Left lung (tissue), 14 donors: ENCODE measurements at places on chromosomes 5 and 9. TPM values are rescaled to one million over a fixed set of nuclear protein-coding genes. Genes with fewer than 3 reads are reported as not detected.

DOK3 gene
- 90.5 TPM for total RNA-seq

SLC1A3 gene
- total RNA-seq = 31.7 TPM

DNA sequence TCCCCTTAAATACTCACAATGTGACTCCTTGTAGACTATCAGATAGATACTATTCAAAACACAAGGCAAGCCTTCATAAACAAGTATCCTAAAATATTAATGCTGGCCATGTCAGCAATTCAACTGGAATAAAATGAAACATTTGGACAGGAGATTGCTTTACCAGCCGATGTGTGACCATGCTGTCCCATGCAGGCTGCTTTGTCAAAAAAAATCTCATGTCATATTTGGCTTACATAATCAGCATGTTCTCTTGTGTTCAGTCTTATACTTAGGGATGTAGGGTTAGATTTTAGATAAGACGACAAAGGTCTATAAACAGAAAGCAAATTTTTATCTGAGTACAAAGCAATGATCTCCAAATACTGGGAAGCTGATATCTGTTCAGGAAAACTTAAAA, 108.5 kb downstream of the NR6A1 start:
- no peak overlapping the region for H3K4me3 ChIP-seq
- no peak for DNase-seq
- no peaks in the 10 kb centered on the region for H3K4me1 ChIP-seq
- no peaks in the 10 kb centered on the region for H3K36me3 ChIP-seq

ACOT12 gene
- not detected for total RNA-seq

- peaks cover 9% of the 10 kb centered on the region for H3K4me1 ChIP-seq
- H3K27me3 ChIP-seq = no peaks in the 10 kb centered on the region
- H3K4me3 ChIP-seq = no peak overlapping the region
- H3K36me3 ChIP-seq = no peaks in the 10 kb centered on the region
Observed at GRCh38 chr5:17183831-17184230, 33.6 kb upstream of the BASP1 start.

GRCh38 chr5:169647566-169647965, 10.5 kb downstream of the DOCK2 start:
- H3K27me3 ChIP-seq = no peaks in the 10 kb centered on the region
- H3K4me1 ChIP-seq = peaks cover 57% of the 10 kb centered on the region
- no peak for DNase-seq
- H3K36me3 ChIP-seq = no peaks in the 10 kb centered on the region
- H3K27ac ChIP-seq = no peak overlapping the region
- H3K4me3 ChIP-seq = no peak overlapping the region

LHX6 gene
- 4.8 TPM for total RNA-seq

GRCh38 chr5:17440766-17441165, 57.3 kb upstream of the TAF11L2 start:
- H3K4me3 ChIP-seq = no peak overlapping the region
- no peaks in the 10 kb centered on the region for H3K27me3 ChIP-seq
- no peak overlapping the region for H3K27ac ChIP-seq
- no peaks in the 10 kb centered on the region for H3K36me3 ChIP-seq

SLC9A3 gene
- 0.99 TPM for total RNA-seq

NOXA1 gene
- total RNA-seq = 6.1 TPM

IL4 gene
- not detected for total RNA-seq

DNA sequence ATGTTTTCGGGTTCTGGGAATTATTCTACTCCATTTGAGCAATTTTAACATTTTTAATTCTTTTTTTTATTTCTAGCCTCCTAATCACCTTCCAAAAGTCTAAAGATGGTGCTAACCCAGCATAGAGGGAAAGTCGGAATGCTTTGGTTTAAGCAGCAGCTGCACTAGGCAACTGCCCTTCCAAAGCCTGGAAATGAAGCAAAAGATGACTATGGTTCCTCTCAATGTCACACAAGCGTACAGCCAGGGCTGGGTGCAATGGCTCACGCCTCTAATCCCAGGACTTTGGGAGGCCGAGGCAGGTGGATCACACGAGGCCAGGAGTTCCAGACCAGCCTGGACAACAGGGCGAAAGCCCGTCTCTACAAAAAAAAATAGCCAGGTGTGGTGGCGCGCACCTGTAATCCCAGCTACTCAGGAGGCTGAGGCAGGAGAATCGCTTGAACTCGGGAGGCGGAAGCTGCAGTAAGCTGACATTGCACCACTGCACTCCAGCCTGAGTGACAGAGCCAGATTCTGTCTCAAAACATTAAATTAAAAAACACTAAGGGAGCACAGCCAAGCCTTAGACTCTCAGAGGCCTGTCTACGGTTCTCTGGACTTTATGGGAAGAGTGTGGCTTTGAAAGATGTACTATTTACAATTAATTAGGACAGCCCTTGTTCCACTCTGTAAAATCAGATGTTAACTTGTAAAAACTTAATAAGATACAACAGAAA, 33.1 kb downstream of the ADAM19 start:
- H3K27ac ChIP-seq = no peak overlapping the region
- no peak overlapping the region for H3K4me3 ChIP-seq
- no peaks in the 10 kb centered on the region for H3K27me3 ChIP-seq
- no peaks in the 10 kb centered on the region for H3K36me3 ChIP-seq
- DNase-seq = no peak

DNA sequence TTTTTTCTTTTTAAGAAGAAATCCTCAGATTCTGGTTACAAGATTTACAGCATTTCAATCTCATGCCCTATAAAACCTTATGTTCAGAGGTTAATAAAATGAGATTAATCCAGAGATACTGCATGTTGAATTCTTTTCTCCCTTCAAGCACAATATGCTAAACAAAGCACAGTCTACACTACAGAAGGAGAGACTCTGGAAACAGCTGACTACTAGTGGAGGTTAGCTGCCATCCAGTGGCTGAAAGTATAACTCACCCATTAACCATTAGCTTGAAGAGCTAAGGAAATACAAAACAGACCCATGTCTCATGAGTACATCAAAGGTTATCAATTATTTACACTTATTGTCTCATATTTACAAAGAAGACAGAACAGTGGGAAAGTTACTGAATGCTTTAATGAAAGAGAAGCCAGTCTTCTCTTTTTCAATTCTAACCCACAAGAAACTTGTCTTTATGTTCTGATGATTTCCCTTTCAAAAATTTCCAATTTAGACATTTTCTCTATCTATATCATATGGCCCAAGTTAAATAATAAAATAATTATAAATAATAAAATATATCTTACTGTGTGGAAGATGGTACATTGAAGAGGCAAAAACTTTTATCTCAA, 12.7 kb upstream of the DNAH5 start:
- peak; percentile 20 for DNase-seq
- no peaks in the 10 kb centered on the region for H3K36me3 ChIP-seq
- H3K4me1 ChIP-seq = no peaks in the 10 kb centered on the region
- no peak overlapping the region for H3K4me3 ChIP-seq
- no peaks in the 10 kb centered on the region for H3K27me3 ChIP-seq
- no peak overlapping the region for H3K27ac ChIP-seq

ADGRV1 gene
- total RNA-seq = 36.4 TPM

MSX2 gene
- total RNA-seq = 2.0 TPM

- peaks cover 20% of the 10 kb centered on the region for H3K4me1 ChIP-seq
- peaks cover 7% of the 10 kb centered on the region for H3K27me3 ChIP-seq
- H3K4me3 ChIP-seq = no peak overlapping the region
- DNase-seq = no peak
- no peak overlapping the region for H3K27ac ChIP-seq
Observed at GRCh38 chr5:141694479-141694878, 12.4 kb upstream of the ARAP3 start.
